ENCODE measurements at places on chromosomes 12 and 14.

GRCh38 chr12:129404556-129404955, 499.3 kb downstream of the TMEM132D start:
- no peak for DNase-seq

GRCh38 chr12:58202933-58203718, 261.8 kb downstream of the ATP23 start:
- DNase-seq = no peak

- DNase-seq = peak; percentile 32
Observed at GRCh38 chr12:69685810-69686209, 13.3 kb downstream of the BEST3 start.

- no peak for DNase-seq
Observed at GRCh38 chr12:75553398-75553797, 42.0 kb upstream of the KRR1 start.

- no peak for DNase-seq
Observed at GRCh38 chr12:94193168-94193567, 44.8 kb downstream of the PLXNC1 start.
